ENCODE measurements at places on chromosomes 1 and 21. TPM values are rescaled to one million over a fixed set of nuclear protein-coding genes. Genes with fewer than 3 reads are reported as not detected.

FCMR gene
- 0.37 TPM for total RNA-seq

PRDX6 gene
- total RNA-seq = 275 TPM

COL8A2 gene
- total RNA-seq = 12.5 TPM

USP48 gene
- total RNA-seq = 56.1 TPM

Data from uterine smooth muscle cell (primary cell).